Neuronal stem cell (in vitro differentiated cells): ENCODE measurements at places on chromosomes 4 and X.
A peak's percentile ranks its signal among the peaks of the same experiment; 100 is the strongest.

GRCh38 chr4:184664445-184665210 lies 15.1 kb downstream of the PRIMPOL start:
- no peak for DNase-seq

DNA sequence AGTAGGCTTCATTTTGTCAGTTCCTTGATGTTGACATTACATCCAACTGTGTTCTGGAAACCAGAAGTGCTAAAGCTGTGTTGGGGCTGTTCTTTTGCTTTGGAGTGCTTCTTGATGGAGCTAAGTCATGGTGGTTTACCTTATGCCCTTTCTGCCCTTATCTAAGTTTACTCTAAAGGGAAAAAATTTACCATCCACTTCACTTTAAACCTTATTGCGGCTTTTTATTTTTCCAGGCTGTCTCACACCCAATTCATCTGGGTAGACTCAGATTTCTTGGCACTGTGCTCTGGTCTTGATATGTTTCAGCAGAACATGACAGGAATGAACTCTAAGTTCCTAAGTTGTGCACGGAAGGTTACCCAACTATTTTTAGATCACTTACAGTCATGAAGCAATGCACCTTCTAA lies 104.7 kb upstream of the TTC29 start:
- no peak for DNase-seq

- DNase-seq: no peak
These were observed 317.0 kb upstream of the ANXA10 start for GRCh38 chr4:167775375-167775774.

GRCh38 chr4:119655111-119655837 lies 26.7 kb upstream of the PDE5A start:
- DNase-seq: no peak

DNA sequence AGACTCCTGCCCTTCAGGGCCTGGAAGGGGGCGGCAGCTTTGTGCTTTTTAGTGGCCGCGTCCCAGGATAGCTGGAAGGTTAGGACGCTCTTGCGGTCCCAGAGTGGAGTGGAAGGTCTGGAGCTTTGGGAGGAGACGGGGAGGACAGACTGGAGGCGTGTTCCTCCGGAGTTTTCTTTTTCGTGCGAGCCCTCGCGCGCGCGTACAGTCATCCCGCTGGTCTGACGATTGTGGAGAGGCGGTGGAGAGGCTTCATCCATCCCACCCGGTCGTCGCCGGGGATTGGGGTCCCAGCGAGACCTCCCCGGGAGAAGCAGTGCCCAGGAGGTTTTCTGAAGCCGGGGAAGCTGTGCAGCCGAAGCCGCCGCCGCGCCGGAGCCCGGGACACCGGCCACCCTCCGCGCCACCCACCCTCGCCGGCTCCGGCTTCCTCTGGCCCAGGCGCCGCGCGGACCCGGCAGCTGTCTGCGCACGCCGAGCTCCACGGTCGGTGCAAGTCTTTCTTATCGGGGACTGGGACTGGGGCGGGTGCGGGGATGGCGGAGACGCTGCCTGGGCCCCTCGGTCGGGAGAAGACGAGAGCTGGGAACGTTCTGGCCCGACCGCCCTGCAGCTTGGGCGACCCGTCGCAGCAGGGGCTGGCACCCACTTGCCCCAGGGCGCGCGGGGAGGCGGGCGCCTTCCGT lies at the start of gene EDNRA:
Gene EDNRA, plus strand, starts transcription at position 207 of the 686 bp plus-strand sequence. CDS start 4,585 bp downstream, outside the sequence.
- peak; percentile 36 for DNase-seq
